ENCODE measurements at places on chromosomes 4 and X.

GRCh38 chrX:69066966-69067525, 98.2 kb downstream of the PJA1 start:
- DNase-seq: no peak

GRCh38 chr4:83922402-83922801, 386.5 kb downstream of the GPAT3 start:
- no peak for DNase-seq

DNA sequence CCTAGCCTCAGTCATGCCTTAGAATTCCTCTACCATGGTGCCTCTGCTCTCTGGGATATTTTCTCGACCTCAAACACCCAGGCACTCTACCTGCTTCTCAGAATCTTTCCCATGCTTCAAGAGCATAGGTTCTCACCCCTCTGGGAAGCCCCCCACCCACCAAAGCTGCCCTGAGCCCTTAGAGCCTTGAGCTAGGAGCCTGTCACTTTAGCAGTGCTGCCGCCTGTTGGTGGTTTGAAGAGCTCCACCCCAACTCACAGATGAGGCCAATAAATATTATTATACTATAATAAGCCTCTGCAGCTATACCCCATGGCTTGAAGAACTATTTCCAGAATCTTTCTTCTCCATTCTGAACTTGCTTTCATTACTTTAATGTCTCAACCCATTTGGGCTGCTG, 109.7 kb downstream of the RTL5 start:
- peak; percentile 17 for DNase-seq

GRCh38 chrX:69357317-69357716, 146.8 kb upstream of the NALF2 start:
- DNase-seq: no peak

- no peak for DNase-seq
Measured at GRCh38 chr4:117957571-117957970, 76.7 kb upstream of the NDST3 start.

GRCh38 chrX:136736690-136737089, 44.0 kb downstream of the ARHGEF6 start:
- DNase-seq: no peak

DNA sequence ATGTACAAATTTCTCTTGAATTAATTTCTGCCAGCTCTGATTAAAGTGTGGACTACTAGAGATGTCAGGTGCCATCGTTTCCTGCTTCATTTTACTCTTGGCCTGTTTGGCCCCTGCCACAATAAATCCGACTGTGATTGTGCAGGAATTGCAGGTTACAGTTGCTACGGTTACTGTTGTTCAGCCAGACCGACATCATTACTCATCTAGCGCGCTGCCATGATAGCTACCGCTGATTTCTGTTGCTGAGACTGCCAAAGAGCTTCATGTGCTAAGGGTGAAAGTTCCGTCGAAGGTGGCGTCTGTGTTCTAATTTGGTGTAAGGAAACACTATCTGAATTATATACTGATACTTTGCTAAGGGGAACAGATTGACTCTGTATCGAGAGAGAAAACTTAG, 22.1 kb downstream of the SLIT2 start:
- DNase-seq: no peak

Data from activated CD4-positive, alpha-beta T cell treated with anti-CD3 and anti-CD28 coated beads, Interleukin-2, Interleukin-6, amounts not matched to agents 100 ng/mL and 50 ng/mL, durations not matched to agents 16 hours and 8 hours (primary cell).